Fibroblast of skin of left quadriceps (primary cell): ENCODE measurements at places on chromosomes 12 and 14.

DNA sequence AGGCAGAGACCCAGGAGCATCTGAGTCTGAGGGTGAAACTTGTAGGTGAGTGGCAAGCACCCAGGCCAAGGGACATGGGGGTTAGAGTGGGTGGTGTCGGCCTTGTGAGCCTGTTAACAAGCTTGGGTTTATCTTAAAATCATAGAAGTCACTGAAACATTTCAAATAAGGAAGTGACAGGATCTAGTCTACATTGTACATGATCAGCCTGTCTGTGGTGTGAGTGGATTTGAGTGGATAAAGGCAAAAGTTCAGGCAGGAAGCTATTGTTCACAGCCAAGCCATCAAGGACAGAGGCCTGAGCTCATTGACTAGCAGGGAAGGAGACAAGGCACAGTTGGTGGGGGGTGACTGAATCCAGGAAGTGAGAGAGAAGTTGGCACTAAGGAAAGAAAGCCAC lies 59.3 kb upstream of the FKBP4 start:
- no peak for DNase-seq

DNA sequence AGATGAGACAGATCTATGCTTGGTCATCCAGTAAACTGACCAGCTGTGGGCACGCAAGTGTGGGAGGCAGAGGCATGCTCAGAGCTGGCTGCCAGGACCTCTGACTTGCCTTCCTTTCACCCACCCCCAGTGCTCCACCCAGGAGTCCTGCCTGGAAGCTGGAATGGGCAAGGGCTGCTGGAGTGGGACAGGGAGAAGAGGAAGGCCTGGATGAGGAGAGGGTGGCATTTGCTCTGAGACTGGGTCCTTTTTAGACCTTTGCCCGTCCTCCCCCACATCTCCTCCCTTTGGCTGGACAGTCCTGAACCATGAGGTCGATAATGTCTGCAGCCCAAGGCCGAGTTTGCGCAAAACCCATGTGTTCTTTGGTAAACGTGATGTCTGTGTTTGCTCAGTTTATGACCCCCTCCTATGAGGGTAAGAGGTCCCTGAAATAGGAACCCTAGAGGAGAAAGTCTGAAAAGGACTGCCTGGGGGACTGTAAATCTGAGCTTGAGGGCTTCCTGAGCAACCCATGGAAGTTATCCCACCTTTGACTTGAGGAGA lies 3.8 kb upstream of the INHBE start:
- DNase-seq, result no peak

GRCh38 chr14:94925416-94926173 lies 155.7 kb upstream of the GSC start:
- DNase-seq, result no peak

- no peak for DNase-seq
These were observed 19.3 kb upstream of the CCER1 start for GRCh38 chr12:90974286-90974685.

- no peak for DNase-seq
These were observed 371.8 kb downstream of the BTG1 start for GRCh38 chr12:91773749-91774429.
